Stimulated activated CD4-positive, alpha-beta T cell treated with anti-CD3 and anti-CD28 coated beads, Interleukin-4, amount 100 ng/mL, for 24 hours (primary cell): ENCODE measurements at places on chromosomes 5 and 9.

- no peak for DNase-seq
Observed at GRCh38 chr5:68458416-68459021, 243.0 kb downstream of the PIK3R1 start.

GRCh38 chr5:107512029-107512428, 158.7 kb downstream of the EFNA5 start:
- no peak for DNase-seq

GRCh38 chr9:113403646-113404045, 2.6 kb upstream of the ALAD start:
- DNase-seq = no peak

GRCh38 chr5:132762246-132763000, 14.6 kb downstream of the SEPTIN8 start:
- DNase-seq = no peak
